ENCODE measurements at places on chromosomes 12 and 14.

- DNase-seq: no peak
These were observed 26.4 kb upstream of the DICER1 start for GRCh38 chr14:95183532-95184412.

- DNase-seq: no peak
These were observed 9.4 kb upstream of the DHRS7 start for GRCh38 chr14:60174352-60175254.

DNA sequence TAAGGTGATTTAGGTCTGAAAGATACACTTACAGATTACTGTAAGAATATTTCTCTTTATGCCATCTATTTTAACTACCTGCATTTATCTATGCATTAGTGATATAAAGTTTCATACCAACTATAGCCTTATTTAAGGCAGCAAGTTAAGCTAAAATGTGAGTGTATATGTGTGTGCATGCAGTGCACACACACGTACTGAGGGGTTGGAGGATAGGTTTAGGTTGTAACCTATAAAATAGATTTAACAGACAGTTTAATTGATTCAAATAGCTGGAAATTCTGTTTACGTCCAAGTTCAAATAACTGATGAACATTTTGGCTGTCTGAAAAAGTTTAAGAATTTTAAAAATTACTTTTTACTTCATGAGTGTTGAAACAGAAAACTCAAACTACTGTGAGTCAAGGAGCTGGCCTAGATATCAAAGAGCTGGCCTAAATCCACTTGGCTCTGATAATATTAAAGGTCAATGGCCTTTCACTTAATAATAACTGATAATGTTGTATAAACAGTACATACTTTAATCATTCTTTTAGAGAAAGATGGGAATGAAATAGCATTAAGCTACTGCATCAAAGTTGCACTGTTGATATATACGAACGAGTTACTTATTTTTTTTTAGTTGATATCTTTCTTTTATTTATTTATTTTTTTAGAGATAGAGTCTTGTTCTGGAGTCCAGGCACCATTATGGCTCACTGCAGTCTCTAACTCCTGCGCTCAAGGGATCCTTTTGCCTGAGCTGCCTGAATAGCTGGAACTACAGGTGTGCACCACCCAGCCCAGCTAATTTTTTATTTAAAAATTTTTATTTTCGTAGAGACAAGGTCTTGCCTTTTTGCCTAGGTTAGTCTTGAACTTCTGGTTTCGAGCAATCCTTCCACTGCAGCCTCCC, 13.8 kb upstream of the KCNJ8 start:
- DNase-seq: no peak

DNA sequence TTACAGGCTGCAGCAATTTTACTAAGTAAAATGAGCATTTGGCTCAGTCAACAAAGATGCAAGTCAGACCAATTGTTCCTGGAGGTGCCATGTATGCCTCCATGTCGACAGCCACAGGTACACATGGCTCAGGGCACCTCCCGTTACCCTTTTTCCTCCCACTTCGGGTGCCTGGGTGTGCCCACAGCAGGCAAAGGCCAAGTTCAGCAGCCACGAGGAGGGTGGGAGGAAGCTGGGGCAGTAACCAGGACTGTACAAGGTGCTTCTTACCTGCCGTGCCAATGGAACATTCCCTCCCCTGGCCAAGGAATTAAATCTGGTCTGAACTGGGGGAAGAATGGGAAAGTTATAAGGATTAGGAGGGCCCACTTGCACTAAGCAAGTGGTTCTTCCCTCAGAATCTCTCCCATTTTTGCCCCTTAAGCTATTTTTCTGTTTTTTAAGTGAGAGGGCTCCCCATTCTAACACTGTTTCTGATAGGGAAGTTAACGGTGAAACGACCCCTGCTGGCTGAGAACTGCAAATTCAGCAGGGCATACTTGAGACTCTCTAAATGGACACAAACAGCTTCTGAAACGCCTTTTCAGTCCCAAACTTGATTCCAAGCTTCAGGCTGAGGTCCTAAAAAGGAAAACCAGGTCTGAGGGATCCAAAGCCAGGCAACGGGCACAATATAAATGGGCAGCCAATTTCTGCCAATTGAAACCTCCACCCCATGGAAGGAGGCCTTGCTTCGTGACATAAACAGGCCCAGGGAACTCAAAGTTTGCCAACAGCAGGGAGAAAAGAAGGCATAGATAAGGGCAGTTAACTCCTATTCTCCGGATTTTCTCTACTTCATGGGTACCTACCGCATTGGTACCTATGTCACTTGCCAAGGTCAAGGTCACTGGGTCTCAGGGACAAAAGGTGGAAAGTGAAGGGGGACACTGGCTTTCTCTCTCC, 24.8 kb downstream of the CLECL1 start:
- no peak for DNase-seq

DNA sequence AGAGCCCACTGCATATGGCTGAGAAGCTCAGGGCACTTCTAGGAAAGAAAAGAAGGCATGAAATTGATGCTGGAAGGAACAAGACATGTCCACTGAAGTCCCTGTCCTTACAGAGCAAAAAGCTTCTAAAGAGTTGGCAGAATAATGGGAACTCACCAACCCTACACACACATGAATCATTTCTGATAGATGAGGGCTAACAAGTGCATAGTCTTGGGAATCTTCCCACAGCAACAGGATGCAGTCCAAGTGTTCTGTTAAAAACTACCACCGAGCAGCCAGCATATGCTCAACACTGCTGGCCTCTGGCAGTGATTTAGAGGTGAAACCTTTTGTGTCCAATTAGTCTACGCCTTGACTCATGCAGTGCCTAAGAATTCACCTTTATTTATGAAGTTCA, 44.8 kb downstream of the RHOJ start:
- no peak for DNase-seq

DNA sequence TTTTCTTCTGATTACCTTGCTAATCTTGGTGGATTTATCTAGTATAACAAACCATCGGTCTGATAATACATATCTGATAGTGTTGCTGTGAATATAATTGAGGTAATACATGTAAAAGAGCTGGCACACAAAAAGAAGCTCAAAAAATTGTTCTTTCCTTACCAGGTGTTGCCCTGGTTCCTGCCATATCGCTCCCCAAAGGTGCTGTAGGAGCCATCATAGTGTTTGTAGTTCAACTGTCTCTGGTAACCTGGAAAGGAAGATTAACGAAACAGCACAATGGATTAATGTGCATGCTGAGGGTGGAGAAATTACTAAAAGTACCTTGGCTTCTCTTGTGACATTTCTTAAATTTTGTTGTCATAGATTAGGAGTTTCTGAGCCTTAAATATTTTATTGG, 36.6 kb downstream of the A2M start:
- DNase-seq: no peak

- DNase-seq: no peak
These were observed 19.9 kb downstream of the RPS6KL1 start for GRCh38 chr14:74902941-74903705.

DNA sequence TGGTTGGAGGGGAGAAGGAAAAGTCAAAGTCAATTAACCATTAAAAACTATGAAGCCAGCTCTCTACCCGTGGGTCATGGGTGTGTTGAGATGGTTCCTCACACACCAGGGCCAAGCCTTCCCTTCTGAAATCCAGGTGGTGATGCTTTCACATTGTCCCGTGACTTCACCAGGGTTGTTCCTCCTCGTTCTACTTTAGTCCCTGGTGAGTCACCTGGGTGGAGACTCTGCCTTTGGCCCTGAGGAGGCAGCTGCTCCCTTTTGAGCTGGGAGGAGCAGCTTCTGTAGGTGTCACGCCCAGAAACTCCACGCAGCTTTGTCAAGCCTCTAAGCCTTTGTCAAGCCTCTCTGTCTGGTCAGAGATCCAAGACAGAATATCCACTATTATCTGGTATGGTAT, 348.3 kb downstream of the BMP4 start:
- no peak for DNase-seq
